GM03348 (cell line): ENCODE measurements at places on chromosomes 12 and 14.

DNA sequence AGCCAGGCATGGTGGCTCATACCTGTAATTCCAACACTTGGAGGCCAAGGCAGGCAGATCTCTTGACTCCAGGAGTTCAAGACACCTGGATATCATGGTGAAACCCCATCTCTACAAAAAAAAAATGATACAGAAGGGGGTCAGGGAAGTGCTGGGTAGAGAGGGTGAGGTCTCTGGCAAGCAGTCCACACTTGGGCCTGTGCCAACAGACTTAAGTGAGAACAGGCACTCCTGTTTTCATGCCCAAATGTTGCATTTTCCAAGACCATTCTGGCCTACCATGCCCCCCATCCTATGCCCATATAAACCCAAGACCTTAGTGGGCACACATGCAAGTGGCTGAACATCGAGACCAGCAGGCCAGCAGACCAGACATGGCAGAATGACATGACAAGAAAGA, 16.0 kb upstream of the CMAS start:
- no peak for DNase-seq

DNA sequence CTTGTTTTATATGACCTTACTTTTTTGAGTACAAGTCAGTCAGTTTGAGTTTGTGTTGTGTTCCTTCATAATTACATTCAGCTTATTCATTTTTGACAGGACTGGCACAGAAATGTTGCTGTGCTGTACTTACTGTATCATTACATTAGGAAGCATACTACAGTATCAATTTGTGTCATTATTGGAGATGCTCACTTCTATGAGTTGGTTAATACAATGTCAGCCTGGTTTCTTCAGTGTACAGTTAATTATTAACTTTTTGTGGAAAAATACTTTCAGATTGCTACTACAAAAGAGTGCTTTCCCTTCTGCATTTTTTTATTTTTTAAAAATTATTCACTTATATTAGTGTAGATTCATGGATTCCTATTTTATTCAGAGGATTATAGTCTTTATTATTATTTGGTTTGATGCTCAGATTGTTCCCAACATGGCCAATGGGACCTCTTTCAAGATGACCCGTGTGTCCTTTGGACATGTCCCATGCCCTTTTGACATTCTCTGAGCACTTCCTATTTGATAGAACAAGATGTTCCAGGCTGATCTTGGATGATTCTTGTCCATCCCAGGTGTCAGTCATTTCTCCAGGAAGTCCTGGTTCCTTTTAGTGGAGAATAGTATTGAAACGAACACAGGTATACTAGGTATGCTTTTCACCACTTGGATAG, 66.6 kb downstream of the MON2 start:
- no peak for DNase-seq

GRCh38 chr14:74290415-74290814, 12.3 kb downstream of the ABCD4 start:
- DNase-seq = peak; percentile 43

- DNase-seq = peak; percentile 89
Observed at GRCh38 chr12:116525418-116526001, 33.7 kb upstream of the MAP1LC3B2 start.

- no peak for DNase-seq
Observed at GRCh38 chr14:23629832-23630396, 6.2 kb upstream of the DHRS2 start.

DNA sequence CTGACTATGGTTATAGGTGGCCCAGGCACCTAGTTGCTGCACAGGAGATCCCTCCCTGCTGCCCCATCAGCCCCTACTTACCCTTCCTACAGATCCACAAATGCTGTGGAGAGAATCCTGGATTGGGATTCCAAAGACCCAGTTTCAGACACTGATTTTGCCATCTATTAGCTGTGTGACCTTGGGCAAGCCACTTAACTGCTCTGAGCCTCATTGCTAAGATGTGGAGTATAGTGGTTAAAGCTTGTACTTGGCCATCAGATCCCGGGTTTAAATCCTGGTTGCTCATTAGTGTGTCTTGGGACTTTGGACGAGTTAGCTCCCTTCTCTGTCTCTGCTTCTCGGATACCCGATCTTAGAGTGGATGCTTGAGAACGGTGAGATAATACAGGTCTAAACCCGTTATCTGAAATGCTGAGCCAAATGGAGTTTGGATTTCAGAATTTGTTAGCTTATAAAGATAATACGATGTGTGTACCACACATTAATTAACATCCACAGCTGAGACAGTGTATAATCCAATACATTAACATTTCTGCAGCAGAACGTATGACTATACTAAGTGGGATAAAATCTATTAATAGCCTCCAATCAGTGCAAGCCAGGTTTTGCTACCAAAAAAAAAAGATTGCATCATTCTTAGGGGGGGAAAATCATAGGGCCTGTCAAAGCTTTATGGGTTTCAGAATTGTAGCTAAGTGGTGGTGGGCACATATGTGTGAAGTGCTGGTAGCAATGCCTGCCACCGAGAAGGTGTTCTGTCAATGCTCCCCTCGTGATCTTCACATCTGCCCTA, 16.0 kb downstream of the PROX2 start:
- peak; percentile 31 for DNase-seq

GRCh38 chr12:76929499-76929898, 50.7 kb upstream of the CSRP2 start:
- no peak for DNase-seq
